Colonic mucosa (tissue), 4 donors: ENCODE measurements at places on chromosomes 5 and 9.

- DNase-seq, result peak; percentile 72
Measured at GRCh38 chr5:52800394-52801213, 12.9 kb downstream of the ITGA1 start.

- no peak for DNase-seq
Measured at GRCh38 chr9:89122949-89123348, 55.7 kb downstream of the SHC3 start.

DNA sequence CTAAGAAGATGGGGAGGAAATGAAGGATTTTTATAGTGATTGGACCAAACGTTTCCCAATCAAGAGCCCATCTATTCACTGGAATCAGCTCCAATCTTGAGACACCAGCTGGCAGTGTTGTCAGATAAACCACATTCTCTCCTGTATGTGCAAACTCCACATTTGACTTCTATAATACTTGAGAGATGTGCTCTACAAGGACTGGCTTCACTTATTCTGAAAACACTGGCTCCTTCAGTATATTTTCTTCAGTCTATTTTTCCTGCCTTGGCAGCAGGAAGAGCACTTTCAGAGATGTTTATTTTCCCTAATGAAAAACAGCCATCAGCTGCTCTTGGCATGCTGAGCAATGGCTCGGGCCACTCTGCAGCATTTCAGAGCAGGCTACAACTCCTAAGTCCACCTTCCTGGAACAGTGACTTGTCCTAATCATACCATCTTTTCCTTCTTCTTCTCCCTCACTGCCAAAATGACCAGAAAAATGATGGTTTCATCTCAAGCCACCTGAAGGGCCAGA is 96.9 kb upstream of the FSTL4 start:
- DNase-seq, result no peak

- DNase-seq, result no peak
Measured at GRCh38 chr5:41414598-41414997, 95.8 kb downstream of the PLCXD3 start.

GRCh38 chr9:3746296-3747275 is 220.8 kb upstream of the RFX3 start:
- no peak for DNase-seq

DNA sequence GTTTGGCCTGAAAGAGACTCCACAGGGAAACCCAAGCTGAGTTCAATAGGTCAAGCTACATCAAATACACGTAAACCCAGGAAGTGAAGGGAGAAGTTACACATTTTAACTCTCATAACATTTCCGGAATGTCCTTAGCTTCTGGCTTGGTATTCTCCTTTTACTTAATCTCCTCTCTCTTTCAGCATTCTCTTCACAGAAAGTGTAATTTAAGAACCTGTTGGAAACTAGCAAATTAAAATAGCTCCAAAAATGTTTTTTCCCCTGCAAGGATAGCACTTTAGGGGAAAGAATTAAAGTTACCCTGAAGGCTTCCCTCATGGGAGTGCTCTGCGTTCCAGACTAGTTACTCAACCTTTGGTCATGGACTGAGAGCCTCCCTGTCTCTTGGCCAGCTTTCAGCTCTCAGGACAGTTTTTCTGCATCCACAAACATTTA is 292.7 kb upstream of the TARS1 start:
- DNase-seq, result no peak

- no peak for DNase-seq
Measured at GRCh38 chr5:539469-540070, 15.3 kb upstream of the SLC9A3 start.

- no peak for DNase-seq
Measured at GRCh38 chr5:2239201-2239910, 356.6 kb upstream of the IRX4 start.

- DNase-seq, result no peak
Measured at GRCh38 chr9:99023831-99024230, 80.1 kb downstream of the COL15A1 start.

DNA sequence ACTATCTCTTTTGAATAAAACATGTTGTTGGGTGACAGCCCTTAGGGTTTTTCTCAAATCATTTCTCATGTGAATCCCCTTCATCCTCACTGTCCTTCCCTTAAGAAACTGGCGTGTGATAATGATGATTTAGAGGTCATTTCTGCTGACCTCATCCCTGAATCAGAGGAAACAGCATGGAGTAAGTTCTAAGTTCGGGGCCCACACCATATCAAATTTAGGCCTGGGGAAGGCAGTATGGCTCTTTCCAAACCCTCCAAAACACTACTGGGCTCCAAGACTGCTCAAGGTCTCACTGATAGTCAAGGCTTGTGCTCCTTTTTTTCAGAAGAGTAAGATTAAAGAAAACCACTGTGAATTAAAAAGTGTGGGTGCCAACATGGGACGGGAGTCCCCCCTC is 872 bp upstream of the SMIM3 start:
- no peak for DNase-seq

DNA sequence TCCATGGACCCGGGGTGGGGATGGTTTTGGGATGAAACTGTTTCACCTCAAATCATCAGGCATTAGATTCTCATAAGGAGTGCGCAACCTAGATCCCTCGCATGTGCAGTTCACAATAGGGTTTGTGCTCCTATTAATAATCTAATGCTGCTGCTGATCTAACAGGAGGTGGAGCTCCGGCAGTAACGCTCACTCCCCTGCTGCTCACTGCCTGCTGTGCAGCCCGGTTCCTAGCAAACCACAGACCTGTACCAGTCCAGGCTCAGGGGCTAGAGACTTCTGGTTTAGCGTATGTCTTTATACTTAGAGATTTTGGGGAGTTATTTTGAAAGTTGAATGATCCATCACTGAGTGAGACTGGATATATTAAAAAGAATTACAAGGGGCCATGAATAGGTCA is 50.2 kb downstream of the RICTOR start:
- DNase-seq, result no peak

DNA sequence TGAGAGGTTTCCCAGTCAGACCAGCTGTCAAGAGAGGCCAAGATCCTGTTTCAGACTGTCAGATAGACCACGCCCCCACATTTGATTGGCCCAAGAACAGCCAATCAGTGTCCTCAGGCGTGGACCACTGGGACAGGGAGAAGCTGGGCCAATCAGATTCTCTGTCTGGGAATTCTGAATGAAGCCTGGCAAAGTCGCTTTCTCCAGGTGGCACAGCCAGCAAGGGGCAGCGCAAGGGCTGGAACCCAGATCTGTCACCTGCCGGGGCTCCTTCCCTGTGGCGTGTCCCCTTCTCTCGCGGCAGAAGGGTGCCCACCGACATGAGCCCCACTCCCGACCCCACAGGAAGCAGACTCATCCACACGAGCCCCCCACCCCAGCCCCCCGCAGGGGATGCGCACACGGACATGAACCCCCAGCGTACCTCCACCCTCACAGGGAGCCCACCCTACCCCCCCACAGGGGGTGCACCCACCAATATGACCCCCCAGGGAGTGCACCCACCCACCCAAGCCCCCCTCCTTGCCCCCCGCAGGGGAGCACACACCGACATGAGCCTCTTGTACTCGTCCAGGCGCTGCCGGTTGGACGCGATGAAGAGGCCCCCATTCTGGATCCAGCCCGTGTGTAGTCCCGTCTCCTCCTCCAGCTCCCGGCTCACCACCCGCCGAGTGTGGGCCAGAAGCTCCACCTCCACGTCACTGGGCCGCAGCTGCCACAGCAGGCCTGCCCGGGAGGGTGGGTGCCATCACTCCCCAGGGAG is 6.1 kb downstream of the SARDH start:
- DNase-seq, result no peak

- no peak for DNase-seq
Measured at GRCh38 chr5:66171349-66172344, 27.5 kb downstream of the SREK1 start.

DNA sequence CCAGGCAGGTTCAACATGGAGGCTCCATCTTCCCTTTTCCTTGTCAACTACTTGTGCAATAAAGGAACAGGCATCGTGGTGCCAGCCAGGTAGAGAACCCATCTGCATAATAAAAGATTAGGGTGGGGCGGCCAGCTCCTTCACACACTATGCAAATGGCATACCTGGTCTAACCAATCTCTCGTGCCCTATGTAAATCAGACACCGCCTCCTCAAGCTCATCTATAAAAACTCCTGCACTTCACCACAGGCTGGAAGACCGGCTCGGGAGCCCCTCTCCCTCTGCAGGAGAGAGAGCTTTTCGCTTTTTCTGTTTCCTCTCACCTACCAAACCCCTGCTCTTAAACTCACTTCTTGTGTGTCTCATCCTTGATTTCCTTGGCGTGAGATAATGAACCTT is 244.3 kb upstream of the PUM3 start:
- DNase-seq, result no peak

- no peak for DNase-seq
Measured at GRCh38 chr9:118364266-118365106, 660.3 kb downstream of the TLR4 start.

DNA sequence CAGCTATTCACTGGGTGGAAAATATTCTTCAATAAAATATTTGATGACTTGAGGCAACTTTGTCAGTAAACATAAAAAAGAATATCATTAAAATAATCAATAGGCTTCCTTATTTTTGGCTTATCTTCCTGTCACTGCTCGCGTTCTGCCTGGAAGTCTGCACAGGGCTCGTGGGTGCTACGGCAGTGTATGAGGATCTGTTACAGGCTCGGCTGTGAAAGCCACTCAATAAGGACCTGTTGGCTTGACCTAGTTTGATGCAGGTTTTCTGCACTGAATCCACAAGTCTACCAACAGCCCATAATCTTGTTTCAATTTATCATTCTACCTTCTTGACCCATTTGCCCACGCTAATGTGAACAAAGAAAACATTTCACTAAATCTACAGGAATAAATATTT is 97.2 kb downstream of the PDZD2 start:
- no peak for DNase-seq

- no peak for DNase-seq
Measured at GRCh38 chr9:131500939-131501541, 1.7 kb upstream of the POMT1 start.

GRCh38 chr5:157476702-157477408 is 16.8 kb downstream of the NIPAL4 start:
- peak; percentile 45 for DNase-seq
